ENCODE measurements at places on chromosomes 7 and 10. TPM values are rescaled to one million over a fixed set of nuclear protein-coding genes. Genes with fewer than 3 reads are reported as not detected.
A peak's percentile ranks its signal among the peaks of the same experiment; 100 is the strongest.

DNA sequence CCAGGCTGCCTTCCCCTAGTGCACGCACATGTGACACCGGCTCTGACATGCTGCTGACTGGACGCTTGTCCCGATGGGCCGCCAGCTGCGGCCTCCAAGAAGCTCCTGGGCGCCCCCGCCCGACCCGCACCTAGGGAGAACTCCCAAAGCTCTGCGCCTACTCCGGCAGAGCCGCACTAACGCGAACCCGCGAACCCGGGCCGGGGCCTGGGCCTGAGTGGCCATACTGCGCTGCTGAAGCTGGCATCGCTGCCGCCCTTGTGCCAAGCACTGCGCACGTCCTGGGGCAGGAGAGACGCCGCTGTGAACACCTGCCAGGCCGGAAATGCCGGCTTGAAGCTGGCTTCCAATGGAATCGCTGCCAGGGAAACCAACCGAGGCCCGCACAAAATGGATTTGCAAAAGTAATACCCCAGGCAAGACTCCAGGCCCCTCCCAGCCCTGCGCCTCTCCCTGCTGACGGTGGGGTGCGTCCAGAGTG, 85.1 kb downstream of the WASHC2A start:
- DNase-seq = no peak

GRCh38 chr7:134510646-134511045, 16.7 kb upstream of the AKR1B10 start:
- no peak for DNase-seq

DNA sequence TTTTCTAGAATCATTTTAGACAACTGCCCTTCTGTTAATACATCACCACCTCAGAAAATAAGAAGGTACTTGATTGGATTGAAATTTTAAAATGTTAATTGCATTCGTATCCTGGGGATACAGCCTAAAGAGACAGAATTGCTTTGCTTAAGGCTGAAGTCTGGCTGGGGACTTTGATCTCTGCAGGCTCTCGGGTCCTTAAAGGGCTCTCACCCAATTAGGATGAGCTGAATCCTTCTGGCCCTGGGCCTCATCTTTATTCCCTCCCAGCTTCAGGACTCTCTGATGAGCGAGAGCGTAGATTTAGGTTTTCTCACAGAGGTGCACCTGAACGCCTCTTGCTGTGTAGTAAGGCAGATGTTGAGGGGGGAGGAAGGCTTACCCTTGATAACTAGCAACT, 475.3 kb upstream of the C7orf33 start:
- DNase-seq = no peak

DNA sequence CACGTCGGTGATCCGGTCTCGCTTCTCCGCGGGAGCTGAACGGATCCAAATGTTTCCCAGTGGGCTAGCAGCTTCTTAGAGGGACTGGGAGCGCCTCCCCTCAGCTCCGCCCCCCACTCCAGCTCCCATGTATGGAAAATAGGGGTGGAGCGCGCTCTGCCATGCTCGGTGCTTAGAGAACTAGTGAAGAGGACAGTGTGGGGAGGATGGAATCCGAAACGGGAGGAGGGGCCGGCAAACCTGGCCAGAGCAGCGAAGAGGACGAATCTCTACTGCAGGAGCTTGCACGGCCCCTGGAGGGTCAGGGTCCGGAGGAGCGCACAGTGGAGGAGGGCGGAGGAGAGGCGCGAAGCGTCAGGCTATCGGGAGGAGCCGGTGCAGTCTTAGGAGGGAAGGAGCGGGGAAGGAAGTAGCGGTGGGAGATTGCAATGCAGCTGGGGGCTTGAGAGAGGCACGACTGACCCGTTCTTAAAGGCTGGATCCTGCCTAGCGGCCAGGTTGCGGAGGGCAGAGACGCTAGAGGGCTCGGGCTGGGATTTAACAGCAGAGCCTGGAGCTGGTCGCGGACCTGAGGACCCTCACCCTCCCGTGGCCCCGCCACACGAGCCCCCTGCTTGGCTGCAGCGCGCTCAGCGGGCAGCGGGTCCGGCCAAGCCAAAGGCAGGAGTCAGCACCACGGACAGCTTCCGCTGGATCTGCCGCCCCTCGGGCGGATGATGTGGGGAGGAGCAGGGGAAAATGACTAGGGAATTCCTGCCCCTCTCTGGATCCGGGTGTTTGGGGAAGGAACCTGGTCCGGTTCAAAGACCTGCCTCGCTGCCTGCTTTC, at the start of gene PRLHR:
Gene PRLHR, minus strand, starts transcription at position 51 of the 828 bp plus-strand sequence. CDS start 404 bp downstream, outside the sequence.
- peak; percentile 38 for DNase-seq

- DNase-seq = peak; percentile 56
Measured at GRCh38 chr7:6392712-6393666, 54.8 kb downstream of the DAGLB start.

DNA sequence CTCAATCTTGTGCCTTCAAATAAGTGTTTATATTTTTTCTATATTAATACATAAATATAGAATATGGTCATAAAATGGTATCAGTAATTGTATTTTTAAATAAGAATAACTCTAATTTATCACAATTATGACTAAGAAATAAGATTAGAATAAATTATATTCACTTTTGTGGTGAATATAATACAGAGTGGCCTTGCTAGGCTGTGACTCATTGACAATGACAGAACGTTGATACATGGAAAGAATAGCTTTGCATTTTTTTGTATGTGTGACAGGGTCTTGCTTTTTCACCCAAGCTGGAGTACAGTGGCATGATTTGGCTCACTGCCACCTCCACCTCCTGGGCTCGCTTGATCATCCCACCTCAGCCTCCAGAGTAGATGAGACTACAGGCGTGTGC, 47.8 kb upstream of the PCLO start:
- DNase-seq = no peak

GRCh38 chr7:95963446-95963990, 191.2 kb downstream of the DYNC1I1 start:
- DNase-seq = no peak

- DNase-seq = no peak
Measured at GRCh38 chr10:361203-362081, 226.2 kb downstream of the ZMYND11 start.

DNA sequence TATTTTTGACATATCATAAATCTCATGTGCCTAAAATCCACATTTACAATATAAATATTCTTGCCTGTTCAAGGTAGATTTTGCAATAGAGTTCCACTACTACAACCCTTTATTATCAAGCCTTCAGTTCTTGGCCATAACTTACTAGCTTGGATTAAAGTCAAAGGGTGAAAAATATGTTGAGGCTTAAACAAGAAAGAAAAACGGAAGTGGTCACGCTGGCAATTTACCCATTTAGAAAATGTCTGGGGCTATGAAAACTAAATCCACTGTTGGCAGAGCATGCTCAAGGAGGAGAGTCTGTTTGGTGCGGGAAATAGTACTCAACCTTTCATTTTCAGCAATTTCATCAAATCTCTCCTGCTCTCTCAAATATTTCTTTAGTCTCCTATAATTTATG, 209.8 kb upstream of the RHOBTB1 start:
- DNase-seq = no peak

DNA sequence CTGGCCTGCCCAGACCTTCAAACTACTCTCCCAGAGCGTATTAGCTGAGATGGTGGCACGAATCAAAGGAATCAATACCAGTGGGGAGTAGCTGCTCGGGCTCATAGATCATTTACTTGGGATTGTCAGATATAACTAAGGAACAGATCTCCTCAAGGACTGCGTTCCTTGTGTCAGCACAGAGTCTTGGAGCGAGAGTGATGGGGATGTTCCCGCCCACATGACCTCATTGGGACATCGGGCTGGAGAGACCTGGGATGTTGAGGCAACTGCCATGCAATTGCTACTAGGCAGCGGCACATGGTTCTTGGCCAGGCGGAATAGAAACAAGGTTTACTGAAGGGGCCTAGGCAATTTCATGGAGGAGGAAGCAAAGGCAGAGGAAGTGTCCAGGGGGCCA, 132.6 kb downstream of the FRMD4A start:
- no peak for DNase-seq

The KNDC1 gene
- total RNA-seq = not detected

The SPDYE1 gene
- not detected for total RNA-seq

The ANKRD61 gene
- total RNA-seq = not detected

The SMO gene
- total RNA-seq = 0.20 TPM

The CPA2 gene
- not detected for total RNA-seq

The ARPC1A gene
- 41.5 TPM for total RNA-seq

The ZNF467 gene
- 0.93 TPM for total RNA-seq

The TMEM196 gene
- total RNA-seq = not detected
